ENCODE measurements at places on chromosomes 1 and 21. TPM values are rescaled to one million over a fixed set of nuclear protein-coding genes. Genes with fewer than 3 reads are reported as not detected.

CHRNB2 gene
- 0.16 TPM for total RNA-seq

CFHR4 gene
- total RNA-seq, result not detected

B3GALNT2 gene
- 17.7 TPM for total RNA-seq

LRRC71 gene
- total RNA-seq, result not detected

SYTL1 gene
- 15.6 TPM for total RNA-seq

CCDC17 gene
- 2.4 TPM for total RNA-seq

KRTAP13-2 gene
- total RNA-seq, result 2.3 TPM

KLHL17 gene
- total RNA-seq, result 16.7 TPM

DNA sequence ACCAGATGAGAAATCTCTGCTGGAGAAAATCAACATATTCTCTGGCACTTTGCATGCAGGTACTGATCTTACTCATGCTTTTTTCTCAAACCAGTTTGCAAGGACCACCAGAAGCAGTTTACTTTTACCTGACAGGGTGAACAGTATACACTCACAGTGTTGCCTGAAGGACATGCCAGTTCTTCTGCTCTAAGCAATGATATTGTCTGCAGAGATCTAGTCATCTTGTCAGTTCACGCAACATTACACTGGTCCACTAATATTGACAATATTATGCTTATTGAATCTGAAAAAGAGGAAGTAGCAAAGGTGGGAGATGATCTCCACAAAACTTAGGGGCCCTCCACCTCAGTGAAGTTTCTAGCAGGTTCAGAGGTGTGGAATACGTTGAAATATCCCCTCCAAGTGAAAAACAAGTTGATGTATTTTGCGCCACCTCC lies 3.8 kb upstream of the S100B start:
- DNase-seq, result no peak

- no peak for DNase-seq
Observed at GRCh38 chr1:177966199-177966598, 3.7 kb downstream of the SEC16B start.

- no peak for DNase-seq
Observed at GRCh38 chr1:152024223-152024622, 12.6 kb downstream of the S100A11 start.

DNA sequence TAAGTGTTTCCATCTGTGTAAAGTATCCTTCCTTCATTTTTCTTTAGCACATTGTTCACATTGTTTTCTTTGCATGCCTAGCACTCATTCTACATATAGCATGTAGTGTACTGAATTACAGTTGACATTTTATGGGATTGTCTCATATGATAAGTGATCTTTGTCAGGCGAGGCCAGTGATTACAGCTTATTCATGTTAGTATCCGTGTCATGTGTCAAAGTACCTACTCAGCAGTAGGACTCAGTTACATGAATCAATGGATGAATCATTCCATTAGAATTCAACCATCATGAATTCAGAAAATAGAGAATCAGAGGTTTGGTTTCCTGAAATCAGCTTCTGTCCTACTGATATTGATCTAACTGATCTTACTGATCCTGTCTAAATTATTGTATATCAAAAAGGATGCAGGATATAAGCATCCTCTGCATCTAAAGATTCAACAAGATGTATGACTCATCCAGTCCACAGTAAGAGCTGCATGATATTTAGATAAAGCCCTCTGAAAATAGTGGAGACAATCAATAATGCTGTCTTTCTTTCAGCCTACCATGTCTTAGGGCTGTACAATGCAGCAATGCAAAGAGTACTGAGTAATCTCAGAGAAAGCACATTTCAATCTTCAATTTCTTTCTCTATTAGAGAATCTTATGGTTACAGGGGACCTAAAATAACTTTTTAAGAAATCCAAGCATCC lies 20.7 kb upstream of the HRNR start:
- no peak for DNase-seq

DNA sequence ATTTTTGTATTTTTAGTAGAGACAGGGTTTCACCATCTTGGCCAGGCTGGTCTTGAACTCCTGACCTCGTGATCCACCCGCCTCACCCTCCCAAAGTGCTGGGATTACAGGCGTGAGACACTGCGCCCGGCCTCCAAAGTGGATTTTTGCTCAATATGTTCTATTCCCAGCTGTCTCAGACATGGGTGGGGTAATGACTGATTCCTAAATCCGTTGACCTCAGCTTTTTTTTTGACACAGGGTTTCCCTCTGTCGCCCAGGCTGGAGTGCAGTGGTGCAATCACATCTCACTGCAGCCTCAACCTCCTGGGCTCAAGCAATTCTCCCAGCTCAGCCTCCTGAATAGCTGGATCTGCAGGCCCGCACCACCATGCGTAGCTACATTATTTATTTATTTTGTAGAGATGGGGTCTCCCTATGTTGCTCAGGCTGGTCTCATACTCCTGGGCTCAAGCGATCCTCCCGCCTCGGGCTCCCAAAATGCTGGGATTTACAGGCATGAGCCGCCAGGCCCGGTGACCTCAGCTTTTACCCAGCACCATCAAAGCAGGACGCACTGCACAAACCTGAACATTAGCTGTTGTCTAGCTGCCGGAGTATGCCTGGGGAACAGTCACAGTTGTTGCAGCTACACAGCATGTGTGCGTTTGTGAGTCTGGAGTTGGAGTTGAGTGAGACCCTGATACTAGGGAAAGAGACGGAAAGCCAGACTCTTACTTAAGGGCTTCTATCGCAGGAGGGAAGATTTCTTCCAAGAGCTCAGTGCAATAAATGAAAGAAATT lies 43.7 kb upstream of the PSEN2 start:
- DNase-seq, result no peak

- DNase-seq, result no peak
Observed at GRCh38 chr1:18486195-18486594, 5.5 kb downstream of the KLHDC7A start.

GRCh38 chr1:45792744-45793143 lies 10.7 kb upstream of the MAST2 start:
- no peak for DNase-seq

- no peak for DNase-seq
Observed at GRCh38 chr1:241180569-241180968, 176.4 kb downstream of the RGS7 start.

DNA sequence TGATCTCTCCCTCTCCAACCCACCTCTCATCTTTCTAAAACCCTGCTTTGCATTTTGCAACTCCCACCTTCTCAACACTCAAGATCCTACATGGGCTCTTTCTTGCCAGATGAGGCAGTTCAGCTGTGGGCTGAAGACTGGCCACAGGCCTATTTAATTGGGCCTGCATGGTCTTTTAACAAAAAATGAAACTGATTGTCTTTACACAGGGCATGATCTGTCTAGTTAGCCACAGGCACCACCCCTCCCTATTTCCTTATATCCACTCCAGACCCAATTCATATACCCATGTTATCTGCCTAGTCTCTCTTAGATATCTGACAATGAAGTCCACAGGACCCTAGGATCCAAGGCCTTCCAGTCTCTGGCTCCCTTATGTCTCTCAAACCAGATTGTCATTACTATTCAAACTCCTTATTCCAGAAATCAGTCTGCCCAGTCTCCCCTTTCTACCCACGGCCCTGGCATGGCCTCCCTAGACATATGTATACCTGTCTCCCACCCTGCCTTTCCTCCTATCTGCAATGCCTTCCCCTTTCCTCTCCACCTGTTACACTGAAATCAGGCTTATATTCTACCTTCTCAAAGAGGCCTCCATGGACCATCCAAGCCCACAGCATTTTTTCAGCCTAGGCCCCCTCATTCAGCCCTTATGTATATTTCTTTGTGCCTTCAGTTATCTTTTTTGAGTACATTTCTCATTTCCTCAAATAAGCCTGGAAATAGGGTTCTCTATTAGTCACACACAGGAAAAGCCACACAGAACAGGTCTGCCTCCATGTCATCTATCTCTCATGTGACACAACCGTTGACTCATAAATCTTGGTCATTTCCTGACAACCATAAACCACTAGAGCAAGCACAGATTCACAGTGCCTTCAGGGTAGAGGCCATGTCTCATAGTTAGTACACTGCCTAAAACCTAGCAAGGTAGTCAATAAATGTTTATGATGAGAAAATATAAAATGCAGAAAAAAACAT lies 39.0 kb downstream of the LPAR3 start:
- DNase-seq, result peak; percentile 36

- no peak for DNase-seq
Observed at GRCh38 chr21:45284456-45284741, 3.3 kb downstream of the POFUT2 start.

GRCh38 chr1:89203166-89203565 lies 4.4 kb upstream of the GBP4 start:
- DNase-seq, result no peak

GRCh38 chr1:156900896-156901589 lies 7.5 kb downstream of the PEAR1 start:
- DNase-seq, result no peak

DNA sequence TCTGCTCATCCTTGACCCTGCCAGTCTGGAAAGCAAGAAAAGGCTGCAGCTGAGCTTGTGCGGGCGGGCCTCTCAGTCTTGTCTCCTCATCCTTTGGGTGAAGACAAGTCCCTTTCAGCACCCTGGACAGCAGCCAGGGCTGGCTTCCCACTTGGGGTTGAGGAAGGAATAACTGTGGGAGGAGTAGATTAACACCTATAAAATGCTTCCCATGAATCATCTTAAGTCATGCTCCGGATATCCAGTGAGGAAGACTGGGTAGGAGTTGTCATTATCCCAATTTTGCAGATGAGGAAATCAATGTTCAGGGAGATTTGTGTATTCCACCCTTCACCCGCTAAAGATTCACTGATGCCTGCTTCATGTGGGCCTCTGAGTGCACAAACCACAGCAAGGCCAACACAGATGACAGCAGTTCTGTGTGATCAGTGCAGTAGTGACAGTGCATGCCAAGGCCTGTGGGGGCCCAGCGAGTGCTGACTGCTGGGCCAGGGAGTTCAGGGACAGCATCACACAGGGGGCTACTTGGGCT lies 20.1 kb upstream of the COL16A1 start:
- DNase-seq, result peak; percentile 80

DNA sequence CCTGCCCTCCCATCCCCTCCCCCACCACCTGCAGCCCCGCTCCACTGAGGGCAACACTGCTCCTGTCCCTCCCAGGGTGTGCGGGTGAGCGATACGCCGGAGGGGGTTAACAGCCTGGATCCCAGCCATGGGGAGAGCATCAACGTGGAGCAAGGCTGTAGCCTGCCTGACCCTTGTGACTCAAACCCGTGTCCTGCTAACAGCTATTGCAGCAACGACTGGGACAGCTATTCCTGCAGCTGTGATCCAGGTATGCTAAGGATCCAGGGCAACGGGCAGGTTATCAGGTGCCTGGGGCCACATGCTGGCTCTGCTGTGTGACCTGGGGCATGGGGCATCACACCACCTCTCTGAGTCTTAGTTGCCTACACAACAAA lies 15.0 kb downstream of the CELSR2 start:
- DNase-seq, result no peak

DNA sequence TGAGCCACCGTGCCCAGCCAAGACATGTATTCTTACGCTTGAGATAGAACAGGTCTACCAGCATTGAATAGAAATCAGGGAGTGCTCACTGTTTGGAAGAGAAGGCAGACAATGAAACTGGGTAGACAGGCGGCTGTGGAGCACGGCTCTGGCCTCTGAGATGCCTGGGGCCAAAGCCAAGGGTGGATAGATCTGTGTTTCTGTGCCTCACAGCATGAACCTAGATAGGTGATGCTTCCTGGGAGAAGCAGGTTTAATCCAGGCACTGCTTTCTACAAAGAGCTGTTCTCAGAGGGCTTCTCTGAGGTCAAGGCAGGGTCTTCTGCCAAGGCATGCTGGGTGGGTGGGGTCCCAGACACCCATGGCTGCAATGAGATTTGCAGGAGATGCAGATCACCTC lies 24.6 kb upstream of the PRSS38 start:
- no peak for DNase-seq

GRCh38 chr21:34846601-34847112 lies 177.9 kb downstream of the CLIC6 start:
- peak; percentile 50 for DNase-seq

DNA sequence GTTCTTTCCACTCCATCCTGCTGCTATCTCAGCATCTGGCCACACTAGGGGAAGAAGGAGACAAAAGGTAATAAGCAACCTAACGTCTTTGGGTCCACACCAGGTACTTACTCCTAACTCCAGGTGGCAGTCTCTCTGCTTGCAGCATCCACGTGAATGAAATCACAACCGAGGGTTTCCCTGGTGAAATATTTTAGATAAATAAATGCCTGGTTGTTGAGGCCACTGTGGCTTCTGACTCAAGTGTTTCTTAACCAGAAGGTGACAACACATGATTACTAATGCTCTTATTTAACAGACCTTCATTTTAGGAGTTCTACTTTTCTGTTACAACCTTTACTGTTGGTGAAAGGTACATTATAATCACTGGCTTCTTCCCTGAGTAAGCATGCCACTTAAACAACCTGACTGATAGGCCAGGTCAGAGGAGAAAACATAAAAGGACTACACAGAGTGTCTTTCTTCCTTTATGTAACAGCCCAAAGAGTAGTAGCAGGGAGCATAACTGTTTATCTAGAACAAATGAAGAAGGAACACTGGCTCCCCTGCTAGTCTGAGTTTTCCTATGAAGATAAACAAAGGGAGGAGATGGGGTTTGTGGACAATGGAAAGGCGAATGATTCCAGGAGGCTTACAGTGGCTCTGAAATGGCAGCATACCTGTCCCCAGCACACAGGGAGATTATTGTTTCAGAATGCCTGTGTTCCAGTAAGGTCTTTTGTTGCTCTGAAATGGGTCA lies 59.9 kb downstream of the SYT6 start:
- no peak for DNase-seq

DNA sequence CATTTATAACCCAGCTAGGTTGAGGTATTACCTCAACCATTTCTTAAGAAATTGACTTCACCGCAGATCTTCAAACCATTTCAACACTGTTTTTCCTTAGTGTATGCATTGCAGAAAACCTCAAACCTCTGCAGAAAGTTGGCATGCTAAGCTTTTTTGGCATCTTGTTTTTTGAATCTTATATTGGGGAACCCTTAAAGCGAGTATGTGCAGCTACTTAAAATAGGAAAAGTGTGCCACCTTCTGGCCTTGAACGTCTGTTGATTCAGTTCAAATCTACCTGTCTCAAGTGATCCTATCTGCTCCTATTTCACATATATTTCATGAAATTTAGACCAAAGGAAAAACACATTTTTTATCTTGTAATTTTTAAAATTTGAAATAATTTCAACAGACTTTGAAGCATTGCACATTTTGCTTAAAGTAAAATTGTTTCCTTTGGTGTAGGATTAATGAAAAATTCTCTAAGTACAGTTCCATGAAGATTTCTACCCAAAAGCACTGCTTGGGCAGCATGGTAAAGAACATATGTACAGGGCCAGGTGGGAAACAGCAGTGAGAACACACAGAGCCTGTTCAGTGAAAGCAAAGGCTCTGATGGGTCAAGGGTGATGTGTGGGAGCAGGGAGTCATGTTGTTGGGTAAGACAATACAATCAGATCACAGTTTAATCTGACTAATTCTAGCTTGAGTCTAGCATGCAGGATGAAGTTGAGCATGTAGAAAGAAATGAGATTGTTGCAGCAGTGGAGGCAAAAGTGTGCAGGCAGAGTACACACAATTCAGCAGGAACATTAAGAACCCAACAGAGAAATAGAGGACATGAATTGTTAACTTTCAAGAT lies 17.2 kb downstream of the HENMT1 start:
- peak; percentile 65 for DNase-seq
